ENCODE measurements at places on chromosomes 2 and 18.

DNA sequence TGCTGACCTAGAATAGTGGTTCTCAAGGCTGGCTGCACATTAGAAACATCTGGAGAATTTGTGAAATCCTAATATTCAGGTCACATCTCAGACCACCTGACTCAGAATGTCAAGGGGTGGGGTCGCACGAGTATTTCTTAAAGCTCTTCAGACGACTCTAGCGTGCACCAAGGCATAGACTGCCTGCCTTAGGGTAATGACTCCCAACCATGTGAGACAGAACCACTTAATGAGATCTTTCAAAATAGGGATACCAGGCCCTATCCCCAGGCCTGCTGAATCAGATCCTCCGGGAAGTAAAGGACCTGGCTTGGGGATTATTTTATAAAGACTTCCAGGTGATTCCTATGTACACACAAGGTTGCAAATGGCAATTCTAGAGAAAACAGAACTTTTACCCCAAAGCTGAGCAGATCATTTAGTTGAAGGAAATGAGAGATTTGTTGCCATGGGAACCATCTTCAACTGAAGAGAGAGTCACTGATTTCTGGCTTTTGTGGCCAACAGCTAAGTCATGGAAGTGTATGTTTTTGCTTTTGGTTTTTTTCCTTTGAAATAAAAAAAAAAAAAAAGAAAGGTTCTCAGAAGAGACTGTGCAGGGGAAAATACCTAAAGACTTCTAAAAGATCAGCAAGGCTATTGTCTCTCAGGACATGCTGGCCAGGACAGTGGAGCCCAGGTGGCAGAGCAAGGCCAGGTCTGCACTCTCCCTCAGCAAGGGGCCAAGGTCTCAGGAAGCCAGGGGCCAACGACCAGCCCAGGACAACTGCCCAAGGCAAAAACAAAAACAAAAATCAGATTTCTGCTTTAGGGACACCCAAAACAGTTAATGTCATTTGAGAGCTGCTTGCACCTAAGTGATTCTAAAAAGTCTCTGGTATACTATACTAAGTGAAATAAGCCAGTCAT is 15.3 kb upstream of the LOXHD1 start:
- no peak for DNase-seq

GRCh38 chr2:240425236-240425615 is 10.2 kb upstream of the GPC1 start:
- no peak for DNase-seq

DNA sequence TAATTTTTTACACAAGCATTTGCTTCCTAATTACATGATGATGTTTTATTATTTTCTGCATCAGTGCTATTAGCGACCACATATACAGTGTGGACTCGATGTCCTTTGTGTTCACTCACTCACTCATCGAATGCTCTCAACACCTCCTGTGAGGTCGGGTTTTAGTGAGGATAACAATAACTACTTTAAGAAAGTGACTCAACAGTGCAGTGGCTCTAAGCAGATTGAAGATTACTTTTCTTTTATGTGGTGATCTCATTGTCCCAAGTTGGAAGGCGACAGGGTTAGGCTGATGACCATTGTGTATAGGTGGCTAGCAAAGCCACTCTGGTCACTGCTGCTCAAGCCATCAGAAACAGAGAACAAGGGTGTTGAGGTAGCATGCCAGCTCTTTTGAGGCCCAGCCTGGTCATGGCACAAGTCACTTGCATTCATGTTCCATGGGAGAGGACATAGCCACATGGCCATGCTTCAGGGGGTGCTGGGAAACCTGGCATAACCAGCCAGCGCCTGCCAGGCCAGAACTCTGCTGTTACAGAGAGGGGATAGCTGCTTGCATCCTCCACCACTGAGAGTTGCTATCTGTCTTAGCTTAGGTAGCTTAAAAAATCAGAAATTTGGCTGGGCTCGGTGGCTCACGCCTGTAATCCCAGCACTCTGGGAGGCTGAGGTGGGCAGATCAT is 60.4 kb downstream of the PDCL3 start:
- DNase-seq: no peak

DNA sequence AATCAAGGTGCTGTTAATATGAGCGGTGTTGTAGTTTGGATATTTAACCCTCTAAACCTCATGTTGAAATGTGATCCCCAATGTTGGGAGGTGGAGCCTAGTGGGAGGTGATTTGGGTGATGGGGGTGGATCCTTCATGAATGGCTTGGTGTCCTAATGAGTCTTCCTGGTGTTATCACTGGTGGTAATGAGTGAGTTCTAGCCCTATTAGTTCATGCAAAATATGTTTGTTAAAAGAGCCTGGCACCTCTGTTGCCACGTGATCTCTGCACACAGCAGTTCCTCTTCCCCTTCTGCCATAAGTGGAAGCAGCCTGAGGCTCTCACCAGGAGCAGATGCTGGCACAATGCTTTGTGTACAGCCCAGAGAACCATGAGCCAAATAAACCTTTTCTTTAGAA is 158.4 kb downstream of the FMNL2 start:
- no peak for DNase-seq

GRCh38 chr2:146489386-146489785 is 1355.4 kb upstream of the ACVR2A start:
- DNase-seq: no peak

GRCh38 chr2:111053825-111054515 is 66.7 kb upstream of the BCL2L11 start:
- no peak for DNase-seq

DNA sequence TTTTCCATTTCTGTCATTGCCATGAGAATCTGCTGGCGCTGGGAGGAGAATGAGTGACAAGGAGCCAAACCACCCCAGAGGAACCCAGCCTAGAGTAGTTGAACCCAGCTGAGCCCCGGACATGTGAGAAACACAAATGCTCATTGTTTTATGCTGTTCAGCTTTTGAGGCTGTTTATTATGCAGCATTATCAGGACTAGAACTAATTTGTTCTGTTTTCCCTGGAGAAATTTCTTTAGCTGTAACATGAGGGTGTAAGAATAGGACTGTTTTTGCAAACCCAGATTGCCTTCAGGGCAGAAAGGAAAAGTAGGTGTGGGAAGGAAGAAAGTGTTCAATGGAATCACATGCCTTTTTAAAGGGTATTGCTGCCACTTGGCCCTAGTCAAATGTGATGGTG is 28.5 kb upstream of the DOCK10 start:
- DNase-seq: peak; percentile 15

DNA sequence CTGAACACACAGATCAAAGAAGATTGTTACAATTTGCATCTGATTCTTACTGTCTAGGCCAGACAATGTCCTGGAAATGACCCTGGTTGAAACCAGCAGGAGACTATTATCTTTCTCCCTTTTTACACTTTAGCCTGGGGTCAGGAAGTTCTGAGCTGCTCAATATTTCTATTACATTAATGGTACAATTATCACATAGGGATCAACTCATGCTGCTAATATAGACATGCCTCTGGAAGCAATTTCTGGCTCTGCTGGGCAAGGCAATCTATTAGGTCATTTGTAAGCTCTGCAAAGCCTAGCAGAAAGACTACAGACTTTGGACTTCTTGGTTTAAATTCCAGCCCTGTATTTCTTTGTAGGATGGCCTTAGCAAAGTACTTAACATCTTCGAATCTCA is 205.3 kb downstream of the LRP1B start:
- no peak for DNase-seq

GRCh38 chr2:177753682-177754491 is 318.7 kb downstream of the PDE11A start:
- DNase-seq: peak; percentile 39

GRCh38 chr2:218015586-218016521 is 13.1 kb upstream of the TNS1 start:
- no peak for DNase-seq

DNA sequence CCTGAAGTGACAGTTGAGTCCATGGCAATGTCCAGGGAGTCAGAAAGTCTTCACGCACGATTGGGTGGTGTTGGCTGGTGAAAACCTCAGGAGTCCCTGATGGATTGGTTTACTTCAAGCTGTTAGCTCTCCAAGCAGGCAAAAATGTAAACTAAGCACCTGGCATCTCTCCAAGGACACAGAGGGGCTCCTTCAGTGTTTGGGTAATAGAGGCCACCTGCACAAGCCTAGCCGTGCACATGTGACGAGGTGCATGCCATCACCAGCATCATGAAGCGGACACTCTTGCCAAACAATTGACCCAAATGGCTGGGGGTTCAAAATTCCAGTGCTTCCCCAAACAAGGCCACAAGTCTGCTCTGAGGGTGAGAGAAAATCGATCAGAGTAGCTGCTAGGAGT is 104.7 kb upstream of the CD302 start:
- no peak for DNase-seq

- no peak for DNase-seq
Observed at GRCh38 chr2:3789256-3789655, 85.9 kb downstream of the DCDC2C start.

DNA sequence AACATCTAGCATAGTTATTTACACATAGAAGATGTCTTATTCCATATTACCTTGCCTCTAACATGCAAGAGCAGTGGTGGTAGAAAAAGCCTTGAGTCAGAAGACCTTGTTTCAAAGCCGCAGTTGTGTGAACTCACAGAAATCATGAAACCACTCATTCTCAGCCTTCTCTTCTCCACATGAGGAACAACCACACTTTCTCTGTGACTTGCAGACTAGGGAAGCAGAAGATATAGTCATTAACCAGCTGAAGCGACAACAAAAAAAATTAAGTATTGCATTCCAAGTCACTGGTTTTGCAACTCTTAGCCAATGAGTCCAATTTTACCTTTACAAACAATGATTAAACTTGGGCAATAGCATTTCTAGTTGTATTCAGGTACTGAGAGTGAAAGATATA is 19.0 kb downstream of the TWSG1 start:
- DNase-seq: no peak

GRCh38 chr2:193556766-193557470 is 1362.2 kb upstream of the TMEFF2 start:
- no peak for DNase-seq

DNA sequence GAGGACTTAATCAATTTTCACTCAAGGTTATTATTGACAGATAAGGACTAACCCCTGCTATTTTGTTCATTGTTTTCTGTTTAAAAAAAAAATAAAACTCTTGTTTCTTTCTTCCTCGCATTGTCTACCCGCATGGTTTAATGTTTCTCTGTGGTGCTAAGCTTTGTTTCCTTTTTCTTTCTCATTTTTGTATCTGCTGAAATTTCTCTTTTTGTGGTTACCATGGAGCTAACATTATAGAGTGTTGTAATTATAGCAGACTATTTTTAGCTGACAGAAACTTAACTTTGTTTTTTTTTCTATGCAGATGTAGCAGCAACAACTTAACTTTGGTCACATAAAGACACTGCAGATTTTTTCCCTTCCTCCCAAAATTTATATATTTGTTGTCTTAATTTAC is 43.1 kb upstream of the CHN1 start:
- DNase-seq: no peak

DNA sequence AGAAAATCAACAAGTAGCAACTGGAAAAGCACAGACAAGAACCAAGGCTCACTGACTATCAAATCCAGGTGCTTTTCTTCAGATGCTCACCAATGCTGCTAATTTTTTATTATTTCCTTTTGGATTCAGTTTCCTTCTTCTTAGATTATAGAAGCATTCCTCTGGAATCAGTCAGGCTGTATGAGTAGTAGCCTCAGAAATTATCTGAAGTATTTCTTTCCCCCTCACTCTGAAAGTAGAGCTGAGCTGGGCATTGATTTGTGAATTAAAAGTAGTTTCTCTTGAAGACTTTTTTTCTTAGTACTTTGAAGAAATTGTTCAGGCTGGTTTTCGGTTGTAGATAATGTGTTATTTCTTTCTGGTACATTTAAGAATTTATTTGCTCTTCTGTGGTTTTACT is 273.7 kb downstream of the NOL4 start:
- no peak for DNase-seq

- peak; percentile 26 for DNase-seq
Observed at GRCh38 chr18:74963820-74964446, 245.0 kb downstream of the PTGR3 start.

GRCh38 chr2:113245276-113245711 is 33.4 kb downstream of the PAX8 start:
- no peak for DNase-seq

- peak; percentile 20 for DNase-seq
Observed at GRCh38 chr2:128279009-128279408, 39.7 kb downstream of the HS6ST1 start.

DNA sequence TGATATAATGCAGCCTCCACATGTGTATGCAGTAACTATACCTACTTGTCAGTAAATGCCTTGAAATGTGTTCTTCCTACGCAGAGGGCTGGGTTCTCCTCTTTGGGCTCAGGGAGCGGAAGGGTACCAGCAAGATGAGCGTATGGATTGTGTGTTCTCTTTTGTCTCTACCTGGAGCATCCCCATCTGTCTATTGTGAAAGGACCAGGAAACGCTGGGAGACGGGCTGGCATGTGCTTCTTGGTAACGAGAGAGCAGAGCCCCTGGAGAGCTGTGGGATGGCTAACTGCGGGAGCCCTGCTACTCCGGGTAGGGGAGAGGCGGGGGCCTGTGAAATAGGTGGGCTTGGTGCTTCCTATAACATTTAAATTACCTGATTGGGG is 80.9 kb downstream of the BCL2 start:
- peak; percentile 20 for DNase-seq

- DNase-seq: no peak
Observed at GRCh38 chr18:36350251-36350651, 52.7 kb downstream of the FHOD3 start.

- no peak for DNase-seq
Observed at GRCh38 chr18:57668021-57668420, 46.4 kb upstream of the NARS1 start.

- DNase-seq: no peak
Observed at GRCh38 chr18:22185273-22185672, 15.9 kb downstream of the GATA6 start.

DNA sequence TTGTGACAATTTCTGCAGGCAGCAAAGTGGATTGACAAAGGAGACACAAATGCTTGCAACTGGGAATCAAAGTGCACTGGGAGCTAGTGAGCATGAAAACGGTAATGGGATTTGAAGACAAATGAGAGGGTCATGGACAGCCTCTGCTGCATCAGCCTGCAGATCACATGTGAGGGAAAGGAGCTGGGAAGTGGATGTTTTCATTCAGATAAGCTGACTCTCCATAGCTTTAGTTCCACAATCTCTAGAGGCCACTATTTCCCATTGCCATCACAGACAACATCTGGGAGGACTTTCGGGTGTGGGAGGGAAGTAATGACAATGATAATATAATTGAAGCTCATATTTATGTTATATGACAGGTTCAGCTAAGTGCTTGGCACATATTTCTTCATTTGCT is 28.4 kb downstream of the ADCYAP1 start:
- DNase-seq: no peak

DNA sequence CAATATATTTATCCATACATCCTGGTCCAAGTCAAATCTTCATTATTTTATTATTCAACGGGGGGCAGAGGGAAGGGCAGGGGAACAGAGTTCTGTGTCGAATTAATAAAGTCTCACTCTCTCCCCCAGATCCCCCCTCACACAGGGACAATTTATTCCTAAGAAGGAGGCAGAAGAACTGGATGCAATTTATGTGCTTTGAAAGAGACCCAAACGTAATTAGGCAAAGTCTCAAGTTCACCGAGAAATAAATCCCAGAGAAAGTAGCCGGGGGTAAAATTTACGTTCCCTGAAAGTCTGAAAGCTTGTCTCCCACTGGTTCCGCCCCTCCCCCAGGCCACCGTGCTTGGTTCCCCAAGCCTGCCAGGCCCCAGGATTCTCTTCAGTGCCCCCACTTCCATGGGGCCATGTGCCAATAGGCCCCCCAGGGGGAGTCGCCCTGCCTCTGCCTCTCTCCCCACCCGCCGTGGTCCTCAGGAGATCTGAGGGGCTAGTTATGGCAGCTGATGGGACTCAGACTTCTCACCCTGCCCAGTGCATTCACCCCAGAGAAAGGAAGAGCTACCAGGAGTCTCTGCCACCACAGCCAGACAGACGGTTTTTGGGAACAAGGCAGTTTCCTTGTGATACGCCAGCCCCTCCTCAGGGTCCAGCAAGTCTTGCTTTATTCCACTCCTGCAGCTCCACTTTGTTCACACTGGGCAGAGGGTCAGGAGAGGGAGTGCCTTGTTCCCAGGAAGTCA is 215.5 kb downstream of the CYP26B1 start:
- DNase-seq: no peak
